ENCODE measurements at places on chromosomes 11 and 22. TPM values are rescaled to one million over a fixed set of nuclear protein-coding genes. Genes with fewer than 3 reads are reported as not detected.

The DPAGT1 gene
- total RNA-seq: 47.1 TPM

The CFAP300 gene
- total RNA-seq: 0.65 TPM

The MAP6 gene
- 3.9 TPM for total RNA-seq

The KCNJ11 gene
- not detected for total RNA-seq

The MRGPRX4 gene
- total RNA-seq: not detected

The PLEKHB1 gene
- total RNA-seq: 4.5 TPM
